ENCODE measurements at places on chromosomes 11 and 22.

- no peak for DNase-seq
Observed at GRCh38 chr11:67489203-67489884, 6.5 kb downstream of the AIP start.

GRCh38 chr11:125701018-125701610 is 20.5 kb upstream of the ACRV1 start:
- DNase-seq: no peak

GRCh38 chr11:115676206-115676605 is 172.0 kb upstream of the CADM1 start:
- DNase-seq: no peak

- DNase-seq: no peak
Observed at GRCh38 chr22:28967969-28968368, 84.6 kb downstream of the ZNRF3 start.

- DNase-seq: no peak
Observed at GRCh38 chr11:57306940-57307565, 17.7 kb downstream of the TNKS1BP1 start.
